ENCODE measurements at places on chromosomes 3 and 15.
A peak's percentile ranks its signal among the peaks of the same experiment; 100 is the strongest.

- H3K4me1 ChIP-seq: no peaks in the 10 kb centered on the region
- no peak overlapping the region for H3K27ac ChIP-seq
- no peaks in the 10 kb centered on the region for H3K27me3 ChIP-seq
- no peak overlapping the region for H3K4me3 ChIP-seq
These were observed 145.7 kb downstream of the EPHA6 start for GRCh38 chr3:96959901-96960641.

DNA sequence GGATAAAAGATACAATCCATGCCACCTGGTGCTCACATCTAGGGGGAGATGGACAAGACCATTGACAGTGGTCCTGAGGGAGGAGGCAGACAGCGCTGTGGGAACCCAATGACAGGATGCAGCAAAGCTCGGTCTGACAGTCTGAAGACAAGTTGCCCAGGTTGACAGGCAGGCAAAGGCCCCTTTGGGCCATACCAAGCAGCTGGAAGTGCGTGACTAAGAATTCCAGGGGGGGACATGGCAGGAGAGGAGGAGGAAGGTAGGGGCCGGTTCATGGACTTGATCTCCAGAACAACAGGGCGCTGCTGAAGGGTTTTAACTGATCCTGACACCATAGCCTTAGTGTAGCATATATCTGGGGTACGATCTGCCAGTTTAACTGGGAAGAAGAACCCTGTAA, 83.4 kb downstream of the RPLP1 start:
- H3K27ac ChIP-seq: no peak overlapping the region
- H3K4me3 ChIP-seq: no peak overlapping the region
- H3K36me3 ChIP-seq: no peaks in the 10 kb centered on the region
- H3K27me3 ChIP-seq: no peaks in the 10 kb centered on the region

DNA sequence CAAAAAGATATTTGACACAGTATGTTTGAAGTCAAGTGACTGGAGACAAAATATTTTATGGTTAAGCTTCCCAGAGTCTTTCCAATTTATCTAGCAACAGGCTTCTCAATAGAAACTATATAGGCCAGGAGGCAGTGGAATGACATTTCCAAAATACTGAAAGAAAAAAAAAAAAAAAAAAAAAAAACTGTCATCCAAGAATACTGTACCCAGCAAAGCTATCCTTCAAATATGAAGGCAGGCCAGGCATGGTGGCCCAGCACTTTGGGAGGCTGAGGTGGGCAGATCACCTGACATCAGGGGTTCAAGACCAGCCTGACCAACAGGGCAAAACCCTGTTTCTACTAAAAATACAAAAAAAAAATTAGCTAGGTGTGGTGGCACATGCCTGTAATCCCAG, 20.9 kb downstream of the NME9 start:
- DNase-seq: no peak
- no peaks in the 10 kb centered on the region for H3K36me3 ChIP-seq
- H3K4me1 ChIP-seq: no peaks in the 10 kb centered on the region
- H3K4me3 ChIP-seq: no peak overlapping the region
- H3K27me3 ChIP-seq: no peaks in the 10 kb centered on the region

DNA sequence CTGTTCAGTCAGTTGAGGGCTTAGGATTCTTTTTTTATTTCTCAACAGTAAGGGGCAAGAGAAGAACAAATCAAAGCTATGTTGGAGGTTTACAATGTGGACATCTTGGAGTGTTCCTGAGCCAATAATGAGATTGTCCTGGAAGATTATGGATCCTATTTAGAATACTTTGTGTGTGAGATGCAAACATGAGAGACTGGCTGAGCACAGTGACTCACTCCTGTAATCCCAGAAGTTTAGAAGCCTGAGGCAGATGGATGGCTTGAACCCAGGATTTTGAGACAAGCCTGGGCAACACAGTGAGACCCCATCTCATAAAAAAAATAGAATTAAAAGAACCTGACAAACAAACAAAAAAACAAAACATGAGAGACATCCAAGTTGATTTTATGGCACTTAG, 351.6 kb downstream of the GAP43 start:
- no peaks in the 10 kb centered on the region for H3K36me3 ChIP-seq
- no peaks in the 10 kb centered on the region for H3K27me3 ChIP-seq
- H3K4me1 ChIP-seq: no peaks in the 10 kb centered on the region
- DNase-seq: no peak
- H3K27ac ChIP-seq: no peak overlapping the region
- no peak overlapping the region for H3K4me3 ChIP-seq

- no peak overlapping the region for H3K4me3 ChIP-seq
- H3K36me3 ChIP-seq: no peaks in the 10 kb centered on the region
- DNase-seq: no peak
- no peak overlapping the region for H3K27ac ChIP-seq
- no peaks in the 10 kb centered on the region for H3K27me3 ChIP-seq
- no peaks in the 10 kb centered on the region for H3K4me1 ChIP-seq
These were observed 294.6 kb downstream of the EPHA3 start for GRCh38 chr3:89402051-89402450.

DNA sequence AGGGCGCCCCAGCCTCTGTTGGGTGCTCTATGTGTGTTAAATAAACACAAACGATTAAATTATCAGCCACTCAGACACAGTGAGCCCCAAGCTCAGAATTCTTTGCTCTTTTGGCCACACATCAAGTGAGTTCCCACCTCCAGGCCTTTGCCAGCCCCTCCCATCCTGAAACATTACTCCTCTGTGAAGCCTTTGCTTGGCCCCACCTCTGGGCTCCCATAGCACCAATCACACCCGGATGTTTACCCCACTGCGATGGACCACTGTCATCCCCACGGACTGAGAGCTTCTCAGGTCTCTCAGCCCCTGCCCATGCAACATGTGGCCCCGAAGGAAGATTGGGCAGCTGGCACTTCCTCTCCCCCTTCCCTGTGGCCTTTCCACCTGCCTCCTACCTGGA, 85.1 kb downstream of the NUP210 start:
- no peak overlapping the region for H3K27ac ChIP-seq
- H3K36me3 ChIP-seq: no peaks in the 10 kb centered on the region
- DNase-seq: no peak
- no peak overlapping the region for H3K4me3 ChIP-seq

DNA sequence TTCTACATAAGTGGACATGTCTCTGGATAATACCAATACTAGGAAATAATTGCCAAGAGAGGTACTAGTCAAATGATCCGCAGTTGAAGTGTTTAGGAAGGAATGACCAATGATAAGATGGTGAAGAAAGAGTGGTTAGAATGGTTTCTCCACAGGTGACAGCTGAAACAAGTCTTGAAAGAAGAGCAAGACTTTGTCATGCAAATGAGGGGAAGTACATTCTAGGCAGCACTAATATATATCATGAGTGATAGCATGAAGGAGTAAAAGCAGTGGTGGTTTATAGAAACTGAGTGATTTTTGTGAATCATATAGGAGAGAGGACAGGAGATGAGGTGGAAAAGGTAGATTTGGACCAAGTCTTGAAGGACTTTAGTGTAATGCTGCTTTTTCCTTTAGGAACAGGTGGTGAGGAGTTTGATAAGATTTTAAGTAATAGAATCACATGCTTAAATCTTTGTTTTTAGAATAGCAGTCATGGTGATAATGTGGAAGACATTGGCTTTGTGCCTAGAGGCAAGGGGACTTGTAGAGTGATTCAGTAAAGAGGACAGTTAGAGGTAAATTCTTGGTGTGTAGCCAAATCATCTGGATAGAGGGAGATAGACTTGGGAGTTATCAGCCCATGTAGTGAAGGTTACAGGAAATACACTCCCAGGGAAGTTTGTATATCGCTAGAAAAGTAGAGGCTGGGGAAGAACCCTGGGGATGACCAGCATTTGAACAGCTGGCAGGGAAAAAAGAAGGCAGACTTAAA, 31.9 kb downstream of the SLMAP start:
- no peak overlapping the region for H3K27ac ChIP-seq
- H3K4me3 ChIP-seq: no peak overlapping the region
- no peaks in the 10 kb centered on the region for H3K4me1 ChIP-seq
- H3K27me3 ChIP-seq: no peaks in the 10 kb centered on the region
- no peaks in the 10 kb centered on the region for H3K36me3 ChIP-seq

DNA sequence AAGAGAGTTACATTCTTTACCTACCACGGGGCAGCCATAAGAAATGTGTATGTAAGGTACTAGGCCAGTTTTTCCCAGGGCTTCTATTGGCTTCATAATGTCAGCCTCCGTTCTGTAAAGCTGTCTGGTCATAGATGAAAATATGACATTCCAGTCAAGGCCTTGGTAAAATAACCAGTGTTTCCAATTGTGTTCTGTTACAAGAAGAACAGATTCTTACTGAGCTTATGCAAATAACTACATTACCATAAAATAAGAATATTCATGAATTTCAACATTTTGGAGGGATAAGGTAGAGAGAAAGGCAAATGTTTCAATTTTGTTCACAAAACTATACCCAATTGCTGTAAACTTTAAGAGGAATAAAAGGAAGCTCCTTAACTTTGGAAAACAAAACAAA, 315.5 kb downstream of the THSD4 start:
- no peak for DNase-seq
- H3K27ac ChIP-seq: no peak overlapping the region
- no peaks in the 10 kb centered on the region for H3K27me3 ChIP-seq
- no peaks in the 10 kb centered on the region for H3K36me3 ChIP-seq
- no peak overlapping the region for H3K4me3 ChIP-seq

DNA sequence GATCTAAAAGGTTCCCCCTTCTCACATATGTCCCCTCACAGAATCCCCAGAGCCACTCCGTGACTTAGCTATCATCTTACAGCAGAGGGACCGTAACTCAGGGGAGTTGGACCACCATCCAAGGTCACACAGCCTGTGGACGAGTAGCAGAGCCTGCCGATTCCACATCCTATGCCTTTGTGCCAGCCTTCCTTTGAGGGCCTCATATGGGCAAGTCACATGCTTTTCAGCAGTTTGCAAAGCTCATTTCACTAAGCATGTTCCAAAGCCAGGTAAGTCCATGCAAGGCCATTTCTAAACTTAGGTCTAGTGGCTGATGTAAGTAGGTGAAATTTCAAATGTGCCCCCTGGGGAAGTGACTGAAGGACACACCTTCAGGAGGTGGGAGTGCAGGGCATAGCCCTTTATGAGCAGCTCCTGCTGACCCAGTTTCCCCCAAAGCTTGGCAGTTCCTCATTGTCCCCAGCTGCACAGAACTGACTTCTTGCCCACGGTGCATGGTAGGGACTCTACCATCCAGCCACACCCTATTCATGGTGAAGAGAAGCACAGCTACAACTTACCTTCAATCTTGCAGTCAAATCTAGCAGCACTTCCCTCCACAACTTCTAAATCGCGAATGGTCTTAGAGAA, 33.3 kb upstream of the HACD2 start:
- DNase-seq: no peak
- peaks cover 4% of the 10 kb centered on the region for H3K4me1 ChIP-seq
- no peaks in the 10 kb centered on the region for H3K27me3 ChIP-seq
- peak overlapping the region; percentile 82 for H3K27ac ChIP-seq
- H3K4me3 ChIP-seq: peak overlapping the region; percentile 35

DNA sequence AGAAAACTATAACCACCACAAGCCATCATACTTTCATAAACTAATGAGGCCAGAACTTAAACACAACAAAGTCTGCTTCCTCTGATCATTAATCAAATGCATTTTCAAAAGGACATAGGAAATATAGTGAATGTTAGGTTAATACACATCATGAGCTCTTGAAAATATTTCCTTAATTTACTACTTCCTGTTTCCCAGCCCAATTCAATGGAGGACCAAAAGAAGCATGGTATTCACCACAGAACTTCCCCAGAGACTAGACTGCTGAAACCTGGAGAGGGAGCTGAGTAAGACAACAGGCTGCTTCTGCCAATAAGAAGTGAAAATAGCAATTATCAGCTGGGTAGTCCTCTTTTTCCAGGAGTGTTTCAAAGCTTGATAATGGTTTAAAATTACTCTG, 250.3 kb downstream of the ULK4 start:
- no peak for DNase-seq
- no peaks in the 10 kb centered on the region for H3K36me3 ChIP-seq
- H3K4me3 ChIP-seq: no peak overlapping the region
- H3K27ac ChIP-seq: no peak overlapping the region
- H3K4me1 ChIP-seq: no peaks in the 10 kb centered on the region
- no peaks in the 10 kb centered on the region for H3K27me3 ChIP-seq

DNA sequence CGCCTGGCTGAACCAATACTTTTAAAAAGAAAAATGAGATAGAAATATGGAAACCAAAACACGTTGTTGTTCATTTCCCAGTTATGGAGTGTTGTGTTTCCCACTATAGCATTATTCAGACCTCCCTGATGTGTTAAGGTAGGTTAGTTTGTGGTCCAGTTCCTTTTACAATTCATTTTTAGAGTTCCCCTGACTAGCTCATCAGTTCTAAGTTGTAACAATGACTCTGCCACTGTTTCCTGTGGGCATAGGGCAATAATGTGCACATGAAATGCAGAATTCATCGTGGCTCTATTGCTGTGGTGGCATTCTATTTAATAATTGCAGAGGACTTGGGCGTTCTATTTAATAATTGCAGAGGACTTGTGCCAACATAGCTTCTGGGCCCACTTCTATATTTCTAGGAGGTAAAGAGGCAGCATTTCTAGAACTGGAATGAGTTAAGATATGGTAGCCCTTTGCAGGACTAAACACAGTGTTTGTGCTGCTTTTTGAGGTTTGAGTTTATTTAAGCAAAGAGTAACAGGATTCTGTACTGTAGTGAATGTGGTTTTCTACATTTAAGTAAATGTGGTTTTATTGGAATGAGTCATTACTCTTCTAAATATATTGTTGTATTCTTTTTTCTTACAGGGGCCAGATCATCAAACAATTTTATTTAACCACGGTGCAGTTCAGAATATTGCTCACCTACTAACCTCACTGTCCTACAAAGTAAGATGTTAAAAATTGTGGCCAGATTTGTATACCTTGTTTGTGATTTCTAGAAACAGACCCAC, 47.5 kb downstream of the ARMC8 start:
- H3K27me3 ChIP-seq: no peaks in the 10 kb centered on the region
- H3K4me3 ChIP-seq: no peak overlapping the region

GRCh38 chr15:35838424-35839111, 292.6 kb upstream of the DPH6 start:
- no peak overlapping the region for H3K4me3 ChIP-seq
- no peaks in the 10 kb centered on the region for H3K27me3 ChIP-seq
- no peak overlapping the region for H3K27ac ChIP-seq

DNA sequence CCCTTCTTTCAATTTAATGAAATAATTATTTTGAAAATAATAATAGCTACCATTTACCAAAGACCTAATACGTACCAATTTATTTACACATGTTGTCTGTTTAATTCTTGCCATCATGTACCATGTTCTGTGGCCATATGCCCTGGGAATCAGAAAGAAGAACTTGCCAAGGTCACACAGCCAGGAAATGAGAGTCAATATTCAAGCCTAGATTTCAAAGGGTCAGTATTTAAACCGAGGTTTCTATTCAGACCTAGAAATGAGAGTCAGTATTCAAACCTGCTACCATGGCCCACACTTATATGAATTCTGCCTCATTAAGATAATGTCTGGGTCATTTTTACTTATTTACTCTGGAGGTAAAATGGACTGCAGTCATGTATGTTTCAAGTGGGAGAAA, 103.6 kb upstream of the TBL1XR1 start:
- H3K4me1 ChIP-seq: no peaks in the 10 kb centered on the region
- no peak overlapping the region for H3K27ac ChIP-seq
- no peaks in the 10 kb centered on the region for H3K36me3 ChIP-seq
- DNase-seq: no peak
- no peaks in the 10 kb centered on the region for H3K27me3 ChIP-seq

Measured in uterus (tissue), 4 donors.